ENCODE measurements at places on chromosomes 3 and 15.

GRCh38 chr15:92523176-92523575 lies 129.5 kb downstream of the ST8SIA2 start:
- DNase-seq, result no peak

DNA sequence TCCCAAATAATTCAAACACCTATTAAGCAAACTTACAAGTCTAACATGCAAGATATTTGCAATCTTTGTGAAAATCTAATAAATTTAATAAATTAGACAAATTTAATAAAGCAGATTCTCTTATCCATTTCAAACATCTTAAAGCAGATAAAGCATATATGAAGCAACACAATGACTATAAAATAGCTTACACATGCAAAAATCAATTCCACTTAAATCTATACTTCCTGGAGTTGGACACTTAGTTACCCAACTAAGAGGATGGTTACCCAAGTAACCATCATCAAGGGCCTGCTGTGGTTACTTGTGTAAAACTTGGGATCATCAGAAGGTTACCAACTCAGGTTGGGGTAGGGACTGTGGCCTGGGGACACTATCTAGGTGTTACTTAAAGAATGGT lies 206.8 kb downstream of the CD47 start:
- no peak for DNase-seq

DNA sequence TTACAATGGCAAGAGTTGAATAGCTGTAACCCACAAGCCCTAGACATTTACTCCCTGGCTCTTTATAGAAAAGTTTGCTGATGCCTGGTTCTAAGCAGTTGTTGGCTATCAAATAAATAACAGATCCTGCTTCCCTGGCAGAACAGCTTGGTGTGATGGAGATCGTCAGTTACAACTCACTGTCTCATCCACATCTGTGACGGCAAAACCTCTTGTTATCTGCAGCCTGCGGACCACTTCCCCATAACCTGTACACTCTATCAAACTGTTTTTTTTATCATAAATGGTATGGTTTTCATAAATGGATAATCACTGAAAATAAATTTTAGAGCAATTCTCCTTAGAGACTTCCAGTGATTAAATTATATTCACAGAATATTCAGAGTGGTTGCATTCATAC lies 14.1 kb downstream of the ZDHHC3 start:
- DNase-seq, result no peak

- peak; percentile 59 for DNase-seq
Observed at GRCh38 chr3:132029182-132029902, 5.5 kb downstream of the CPNE4 start.

DNA sequence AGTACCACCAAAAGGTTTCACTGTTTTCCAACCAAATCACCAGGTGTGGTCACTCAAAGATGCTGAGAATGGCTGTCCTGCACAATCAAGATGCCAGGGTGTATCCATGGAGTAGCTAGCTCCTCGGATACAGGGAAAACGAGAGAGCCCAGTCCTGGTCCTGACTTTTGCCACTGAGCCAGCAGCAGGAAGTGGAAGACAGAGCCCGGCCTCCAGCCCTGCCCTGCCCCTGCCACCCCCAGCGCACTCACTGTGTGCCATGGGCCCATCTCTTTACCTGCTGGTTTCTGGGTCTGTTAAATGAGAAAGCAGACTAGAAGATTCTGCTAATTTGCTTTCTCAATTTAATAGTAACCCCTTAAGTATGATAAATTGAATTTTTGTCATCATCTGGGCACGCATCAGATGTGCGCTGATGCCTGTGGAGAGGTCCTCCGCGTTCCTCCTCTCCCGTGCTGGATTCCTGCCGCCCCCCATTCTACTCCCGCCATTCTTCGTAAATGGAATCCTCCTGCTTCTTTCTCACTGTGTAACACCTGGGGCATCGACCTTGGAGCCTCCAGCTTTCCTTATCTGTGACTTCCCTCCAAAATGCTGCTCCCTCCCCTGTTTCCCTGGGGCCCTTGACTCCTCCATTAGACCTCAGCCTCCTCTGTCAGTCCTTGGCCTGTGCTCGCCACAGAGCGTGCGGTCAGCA lies 18.0 kb downstream of the TNFAIP8L3 start:
- no peak for DNase-seq

DNA sequence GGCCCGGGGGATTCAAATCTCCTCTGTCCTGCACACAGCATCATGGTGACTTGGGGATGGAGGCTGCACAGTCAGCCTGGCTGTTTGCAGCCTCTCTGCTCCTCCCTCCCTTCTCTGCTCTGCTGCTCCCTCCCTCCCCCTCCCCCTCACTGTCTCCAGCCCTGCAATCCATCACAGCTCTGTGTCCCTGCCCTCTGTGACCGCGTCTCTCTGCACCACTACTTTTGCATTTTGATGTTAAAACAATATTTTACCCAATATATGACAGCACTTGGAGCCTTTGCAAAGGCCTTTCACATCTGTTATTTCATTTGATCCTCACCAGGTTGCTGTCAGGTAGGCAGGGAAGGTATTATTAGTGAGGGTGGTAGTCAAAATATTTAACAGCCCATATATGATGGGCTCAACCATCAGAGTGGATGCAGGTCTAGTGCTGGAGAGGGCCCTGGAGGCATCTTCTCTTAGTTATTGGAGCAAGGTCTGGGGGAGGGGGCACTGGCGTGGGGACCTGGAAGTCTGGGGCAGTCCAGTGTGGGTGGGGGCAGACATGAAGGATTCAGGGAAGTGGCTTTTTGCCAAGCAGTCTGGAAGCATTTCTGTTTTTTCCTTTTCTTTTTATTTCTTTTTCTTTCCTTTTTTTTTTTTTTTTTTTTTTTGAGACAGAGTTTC lies 16.3 kb upstream of the VPS8 start:
- DNase-seq, result no peak
